Mesenchymal stem cell (in vitro differentiated cells and primary cell): ENCODE measurements at places on chromosomes 11 and 22.

GRCh38 chr22:47593291-47593690 is 830.8 kb downstream of the TBC1D22A start:
- DNase-seq: no peak

- DNase-seq: no peak
These were observed 62.6 kb downstream of the PIWIL4 start for GRCh38 chr11:94629741-94630140.

DNA sequence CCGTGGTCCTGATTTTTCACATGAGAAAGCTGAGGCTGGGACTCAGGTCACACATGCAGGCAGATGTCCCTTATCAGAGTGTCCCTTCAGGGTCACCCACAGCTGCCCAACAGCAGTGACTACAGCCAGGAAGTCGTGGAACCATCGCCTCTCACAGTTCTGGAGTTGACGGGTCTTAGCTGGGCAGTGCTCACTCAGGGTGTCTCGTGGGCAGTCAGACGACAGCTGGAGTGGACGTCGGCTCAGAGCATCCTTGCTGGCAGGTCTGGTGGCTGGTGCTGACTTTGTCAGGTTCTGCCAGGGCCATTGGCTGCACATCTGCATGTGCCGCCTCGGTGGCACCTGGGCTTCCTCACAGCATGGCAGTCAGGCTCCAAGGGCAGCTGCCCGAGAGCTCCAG is 35.6 kb upstream of the TH start:
- no peak for DNase-seq

DNA sequence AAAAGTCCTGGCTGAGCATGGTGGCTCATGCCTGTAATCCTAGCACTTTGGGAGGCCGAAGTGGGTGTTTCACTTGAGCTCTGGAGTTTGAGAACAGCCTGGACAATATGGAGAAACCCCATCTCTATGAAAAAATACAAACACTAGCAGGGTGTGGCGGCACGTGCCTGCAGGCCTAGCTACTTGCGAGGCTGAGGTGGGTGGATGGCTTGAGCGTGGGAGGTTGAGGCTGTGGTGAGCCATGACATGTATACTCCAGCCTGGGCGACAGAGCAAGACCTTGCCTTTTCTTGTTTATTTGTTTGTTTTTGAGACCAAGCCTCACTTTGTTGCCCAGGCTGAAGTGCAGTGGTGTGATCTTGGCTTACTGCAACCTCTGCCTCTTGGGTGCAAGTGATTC is 8.1 kb upstream of the CRY2 start:
- DNase-seq: no peak

DNA sequence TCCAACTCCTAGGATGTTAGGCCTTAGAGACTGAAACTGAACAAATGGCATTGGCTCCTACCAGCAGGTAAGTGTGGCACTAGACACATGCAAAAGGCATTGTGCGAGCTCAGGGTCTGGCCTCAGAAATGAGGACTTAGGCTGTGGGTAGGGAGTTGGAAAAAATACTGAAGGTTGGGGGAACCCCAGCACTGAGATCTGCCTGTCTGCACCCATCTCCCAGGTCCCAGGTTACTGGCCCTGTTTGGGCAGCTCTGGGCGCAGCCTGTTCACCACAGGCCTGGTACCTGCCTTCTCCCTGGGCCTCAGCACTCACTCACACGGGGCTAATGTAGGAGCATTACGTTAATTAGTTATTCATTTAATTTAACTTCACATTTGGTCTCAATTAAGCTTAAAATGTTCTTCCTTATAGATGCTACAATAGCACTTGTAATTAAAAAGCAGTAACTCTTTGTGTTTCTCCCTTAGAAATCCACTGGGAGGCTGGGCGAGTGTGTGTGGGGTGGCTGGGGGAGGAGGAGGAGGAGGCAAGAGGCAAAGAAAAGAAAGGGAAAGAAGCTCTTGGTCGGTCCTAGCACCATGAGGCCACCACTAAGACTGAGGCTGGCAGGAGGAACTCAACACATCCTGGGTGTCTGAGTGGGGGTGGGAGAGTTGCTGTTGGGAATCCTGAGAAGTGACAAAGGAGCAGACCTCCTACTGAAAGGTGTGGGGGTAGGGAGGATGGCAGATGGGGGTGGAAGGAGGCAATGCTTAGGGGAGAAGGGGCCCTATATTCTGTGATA is 19.4 kb downstream of the TMEM218 start:
- no peak for DNase-seq

DNA sequence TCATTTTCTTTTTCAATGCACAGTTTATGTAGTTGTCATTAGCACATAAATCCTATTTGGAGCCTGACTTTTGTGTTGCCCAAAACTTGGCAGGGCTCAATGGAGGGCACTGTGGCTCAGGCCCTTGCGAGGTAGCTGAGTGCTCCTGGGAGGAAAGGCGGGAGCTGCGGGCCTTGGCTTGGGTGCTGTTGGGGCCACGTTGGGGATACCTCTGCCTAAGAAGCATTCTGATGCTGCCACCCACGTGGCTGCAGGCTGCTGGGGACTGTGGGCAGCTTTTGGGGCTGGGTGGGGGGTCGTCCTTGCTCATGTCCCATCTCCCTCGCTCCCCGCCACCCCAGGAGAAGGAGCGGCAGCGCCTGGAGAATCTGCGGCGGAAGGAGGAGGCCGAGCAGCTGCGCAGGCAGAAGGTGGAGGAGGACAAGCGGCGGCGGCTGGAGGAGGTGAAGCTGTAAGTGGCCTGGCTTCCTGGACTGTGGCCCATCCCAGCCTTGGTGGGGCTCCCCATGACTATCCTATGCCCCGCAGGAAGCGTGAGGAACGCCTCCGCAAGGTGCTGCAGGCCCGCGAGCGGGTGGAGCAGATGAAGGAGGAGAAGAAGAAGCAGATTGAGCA is 20.9 kb downstream of the INCENP start:
- DNase-seq: no peak

DNA sequence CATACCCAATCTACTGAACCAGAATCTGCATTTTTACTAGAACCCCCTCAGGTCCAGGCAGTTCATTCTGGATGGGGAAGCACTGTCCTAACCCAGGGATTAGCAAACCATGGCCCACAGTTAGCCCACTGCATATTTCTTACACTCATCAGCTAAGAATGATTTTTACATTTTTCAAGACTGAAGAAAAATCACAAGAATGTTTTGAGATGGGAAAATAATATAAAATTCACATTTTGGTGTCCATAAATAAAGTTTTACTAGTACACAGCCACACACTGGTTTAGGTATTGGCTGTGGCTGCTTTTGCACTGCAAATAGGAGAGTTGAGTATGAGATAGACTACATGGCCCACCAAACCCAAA is 59.4 kb downstream of the PPFIBP2 start:
- DNase-seq: no peak
